ENCODE measurements at places on chromosomes 6 and 20.

DNA sequence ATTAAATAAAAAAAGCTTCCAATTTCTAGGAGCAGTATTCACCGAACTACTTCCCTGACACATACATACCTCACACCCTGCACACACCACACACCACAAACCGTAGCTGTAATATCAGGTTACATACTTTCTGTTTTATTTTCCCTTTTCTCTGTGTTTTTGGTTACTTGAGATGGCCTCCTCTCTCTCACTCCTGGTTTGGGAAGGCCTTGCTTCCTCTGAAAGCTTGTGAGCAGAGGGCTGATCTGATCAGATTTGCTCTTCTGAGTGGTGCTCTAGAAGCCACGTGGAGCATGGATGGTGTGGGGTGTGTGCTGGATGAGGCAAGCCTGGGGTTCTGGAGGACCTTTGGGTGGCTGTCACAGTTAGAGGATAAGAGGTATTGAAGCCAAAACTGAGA lies 20.9 kb downstream of the UTRN start:
- DNase-seq, result no peak

DNA sequence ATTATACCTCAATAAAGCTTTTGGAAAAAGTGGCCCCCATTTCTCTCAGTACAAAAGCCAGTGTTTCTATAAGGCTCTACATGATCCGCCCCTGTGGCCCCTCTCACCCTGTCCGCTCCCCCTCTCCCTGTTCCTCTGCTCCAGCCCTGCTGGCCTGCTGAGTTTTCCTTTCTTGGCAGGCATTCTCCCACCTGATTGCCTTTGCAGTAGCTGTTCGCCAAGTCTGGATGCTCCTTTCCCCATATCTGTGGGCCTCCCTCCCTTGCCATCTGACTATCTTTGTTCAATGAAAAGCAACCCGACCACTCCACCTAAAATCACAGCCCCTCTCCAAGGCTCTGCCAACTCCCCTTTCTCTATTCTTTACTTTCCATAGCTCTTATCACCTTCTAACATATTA lies 33.2 kb downstream of the CDH22 start:
- no peak for DNase-seq

DNA sequence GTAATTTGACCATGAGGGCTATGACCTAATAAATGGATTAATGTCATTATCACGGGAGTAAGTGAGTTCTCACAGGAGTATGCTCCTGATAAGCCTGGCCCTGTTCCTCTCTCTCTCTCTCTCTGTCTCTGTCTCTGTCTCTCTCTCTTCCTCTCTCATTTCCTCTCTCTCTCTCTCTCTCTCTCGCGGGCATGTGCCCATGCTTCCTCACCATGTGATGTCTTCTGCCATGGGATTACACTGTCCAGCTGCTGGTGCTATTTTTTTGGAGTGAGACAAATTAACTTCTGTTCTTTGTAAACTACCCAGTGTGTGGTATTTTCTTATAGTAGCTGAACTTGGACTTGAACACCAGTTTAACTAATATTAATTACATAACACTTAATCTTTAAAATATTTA lies 374.3 kb upstream of the GJE1 start:
- DNase-seq, result no peak

DNA sequence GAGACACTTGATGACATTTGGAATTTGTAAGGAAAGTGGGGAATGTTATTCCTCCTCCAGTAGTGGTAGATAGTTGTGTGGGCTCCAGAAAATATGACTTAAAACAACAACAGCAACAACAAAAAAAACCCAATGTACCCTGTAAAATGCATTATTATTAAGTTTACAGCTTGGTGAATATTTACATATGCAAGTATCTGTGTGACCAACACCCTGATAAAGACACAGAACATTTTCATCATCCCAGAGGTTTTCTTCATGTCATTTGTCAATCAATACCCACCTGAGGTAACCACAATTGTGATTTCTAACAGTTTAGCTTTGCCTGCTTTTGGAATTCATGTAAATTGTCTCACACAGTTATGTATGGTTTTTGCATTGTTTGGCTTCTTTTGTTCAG lies 152.1 kb upstream of the GRIK2 start:
- no peak for DNase-seq

DNA sequence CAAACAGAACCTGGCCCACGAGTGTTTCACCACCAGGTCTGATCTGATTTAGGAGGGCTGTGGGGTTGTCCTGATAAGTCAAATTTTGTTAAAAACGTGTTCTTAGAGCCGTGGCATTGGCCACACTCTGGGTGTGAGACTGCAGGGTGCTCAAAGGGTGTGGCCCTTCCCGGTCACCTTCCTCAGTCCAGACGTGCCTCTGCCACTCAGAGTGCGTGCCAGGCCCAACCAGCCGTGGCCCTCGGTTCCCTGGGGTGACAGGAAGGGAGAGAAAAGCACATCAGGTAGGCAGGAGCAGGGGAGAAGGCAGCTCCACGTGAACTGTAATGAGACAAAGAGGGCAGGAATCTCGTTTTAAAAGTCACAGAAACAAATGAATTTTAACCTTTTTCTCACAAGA lies 115.4 kb downstream of the FAM120B start:
- no peak for DNase-seq

GRCh38 chr6:113694278-113695077 lies 162.7 kb upstream of the MARCKS start:
- no peak for DNase-seq

Data from transverse colon (tissue), 4 donors.